ENCODE measurements at places on chromosomes 2 and 18. TPM values are rescaled to one million over a fixed set of nuclear protein-coding genes. Genes with fewer than 3 reads are reported as not detected.
A peak's percentile ranks its signal among the peaks of the same experiment; 100 is the strongest.

The SPATA3 gene
- total RNA-seq: not detected

The CTLA4 gene
- total RNA-seq: 0.64 TPM

The CREG2 gene
- total RNA-seq: under 0.01 TPM

The CTAGE1 gene
- not detected for total RNA-seq

The DCDC2C gene
- total RNA-seq: 0.48 TPM

The SFTPB gene
- 3.7 TPM for total RNA-seq

The OTOF gene
- 0.32 TPM for total RNA-seq

DNA sequence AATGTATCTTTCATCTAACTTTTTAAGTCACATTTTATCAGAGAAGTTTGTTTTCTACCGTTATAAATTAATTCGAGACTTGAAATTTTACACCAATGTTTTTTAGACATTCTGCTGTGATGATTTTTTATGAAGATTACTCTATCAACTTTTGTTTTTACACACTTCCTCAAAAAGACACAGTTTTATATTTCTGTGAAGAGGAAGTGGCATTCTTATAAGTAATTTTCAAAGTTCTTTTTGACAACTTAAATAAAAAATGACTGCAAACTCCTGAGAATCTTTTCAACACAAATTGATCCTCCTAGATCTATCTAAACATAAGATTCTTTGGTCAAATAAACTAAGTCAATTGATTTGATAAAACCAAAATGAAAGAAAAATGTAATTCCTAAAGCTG lies 13.7 kb downstream of the ANKRD44 start:
- no peak overlapping the region for H3K27ac ChIP-seq
- DNase-seq: no peak
- H3K27me3 ChIP-seq: no peaks in the 10 kb centered on the region
- H3K4me1 ChIP-seq: no peaks in the 10 kb centered on the region

DNA sequence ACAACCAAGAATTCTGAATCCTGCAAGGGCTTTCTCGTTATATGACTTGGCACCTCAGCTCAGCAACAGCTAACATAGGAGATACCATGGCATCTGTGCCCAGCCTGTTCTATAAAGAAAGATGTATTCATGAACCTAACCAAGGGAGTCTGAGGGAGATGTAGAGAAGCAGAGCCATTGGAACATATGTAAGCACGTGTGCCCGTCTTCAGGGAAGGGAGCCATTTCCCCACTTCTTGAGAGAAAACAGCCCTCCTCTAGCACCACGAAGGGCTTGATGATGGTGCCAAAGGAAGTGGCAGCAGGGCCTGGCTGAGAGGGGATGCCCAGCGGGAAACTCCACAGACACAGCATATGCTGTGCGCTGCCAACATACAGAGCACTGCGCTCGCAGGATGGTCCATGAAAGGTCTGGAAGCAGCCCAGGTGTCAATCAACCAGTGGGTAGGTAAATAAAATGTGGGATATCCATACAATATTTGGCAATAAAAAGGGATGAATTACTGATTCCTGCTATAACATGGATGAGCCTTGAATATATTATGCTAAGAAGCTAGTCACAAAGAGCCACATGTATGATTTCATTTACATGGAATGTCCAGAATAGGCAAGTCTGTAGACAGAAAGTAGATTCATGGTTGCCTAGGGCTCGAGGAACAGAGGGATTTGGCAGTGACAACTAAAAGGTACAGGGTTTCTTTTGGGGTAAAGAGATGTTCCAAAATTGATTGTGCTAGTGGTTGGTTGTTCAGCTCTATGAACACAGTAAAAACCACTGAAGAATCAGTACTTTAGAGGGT lies 16.1 kb downstream of the TMEM247 start:
- no peaks in the 10 kb centered on the region for H3K27me3 ChIP-seq
- H3K36me3 ChIP-seq: no peaks in the 10 kb centered on the region
- H3K4me3 ChIP-seq: no peak overlapping the region
- no peak for DNase-seq
- H3K27ac ChIP-seq: no peak overlapping the region
- no peaks in the 10 kb centered on the region for H3K4me1 ChIP-seq

- H3K36me3 ChIP-seq: no peaks in the 10 kb centered on the region
- H3K4me1 ChIP-seq: no peaks in the 10 kb centered on the region
- no peaks in the 10 kb centered on the region for H3K27me3 ChIP-seq
- no peak overlapping the region for H3K4me3 ChIP-seq
Measured at GRCh38 chr2:14756122-14756541, 123.6 kb downstream of the LRATD1 start.

DNA sequence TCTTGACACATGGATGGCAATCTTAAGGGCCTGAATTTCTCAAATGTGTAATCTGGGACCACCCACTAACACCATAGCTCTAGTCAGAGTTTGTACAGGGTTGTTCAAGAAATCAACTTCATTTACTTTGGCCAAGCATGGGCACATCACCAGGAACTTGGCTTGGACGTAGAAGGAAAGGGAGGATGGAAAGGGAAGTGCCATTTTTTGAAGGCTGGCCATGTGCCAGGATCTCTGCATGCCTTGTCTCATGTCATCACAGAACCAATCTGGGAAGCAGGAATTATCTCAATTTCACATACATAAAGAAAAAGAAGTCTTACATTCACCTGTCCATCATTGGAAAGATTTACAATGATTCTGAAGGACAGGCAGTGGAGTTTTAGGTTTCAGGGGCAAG lies 128.1 kb downstream of the ANTXR1 start:
- peak overlapping the region; percentile 48 for H3K27ac ChIP-seq
- no peak overlapping the region for H3K4me3 ChIP-seq
- no peaks in the 10 kb centered on the region for H3K36me3 ChIP-seq
- DNase-seq: no peak
- no peaks in the 10 kb centered on the region for H3K27me3 ChIP-seq

GRCh38 chr2:26356111-26356510 lies 9.5 kb upstream of the ADGRF3 start:
- no peaks in the 10 kb centered on the region for H3K36me3 ChIP-seq
- no peak overlapping the region for H3K4me3 ChIP-seq
- H3K4me1 ChIP-seq: no peaks in the 10 kb centered on the region
- no peak for DNase-seq
- H3K27me3 ChIP-seq: no peaks in the 10 kb centered on the region
- no peak overlapping the region for H3K27ac ChIP-seq

DNA sequence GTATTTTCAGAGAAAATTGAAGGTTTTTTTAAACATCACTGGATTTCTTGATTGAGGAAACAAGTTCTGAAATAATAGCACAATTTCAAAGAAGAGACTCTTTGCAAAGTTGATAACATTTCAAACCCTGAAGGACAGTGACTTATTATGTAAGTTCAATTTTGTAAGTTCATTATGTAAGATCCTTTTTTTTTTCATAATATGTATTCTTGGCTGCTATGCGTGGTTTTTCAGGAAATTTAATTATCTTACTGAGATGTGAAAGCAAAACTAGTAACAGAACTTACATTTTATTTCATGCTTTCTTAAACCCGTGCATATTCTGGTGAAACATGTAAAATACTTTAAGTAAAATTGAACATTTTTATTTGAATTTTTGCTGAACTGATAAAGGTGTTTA lies 65.4 kb downstream of the RIF1 start:
- no peaks in the 10 kb centered on the region for H3K27me3 ChIP-seq
- DNase-seq: no peak
- no peak overlapping the region for H3K4me3 ChIP-seq
- no peaks in the 10 kb centered on the region for H3K4me1 ChIP-seq
- no peak overlapping the region for H3K27ac ChIP-seq

DNA sequence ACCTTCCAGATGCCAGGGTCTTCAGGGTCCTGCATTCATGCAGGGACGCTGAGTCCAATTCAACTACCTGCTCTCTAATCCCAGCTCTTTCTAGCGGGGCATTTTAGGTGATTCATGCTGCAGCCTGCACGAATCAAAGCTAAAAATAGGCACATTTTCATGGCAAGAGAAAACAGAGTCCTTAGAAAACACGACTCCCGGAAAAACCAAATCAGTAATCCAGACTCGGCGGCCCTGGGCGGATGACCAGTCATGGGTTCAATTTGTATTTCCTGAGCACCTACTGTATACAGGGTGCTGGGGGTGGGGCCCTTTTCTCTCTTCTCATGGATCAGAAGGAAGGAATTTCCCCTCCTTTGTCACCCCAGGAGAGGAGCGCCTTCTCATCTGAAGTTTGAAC lies 64.4 kb downstream of the LONRF2 start:
- no peak for DNase-seq
- H3K36me3 ChIP-seq: no peaks in the 10 kb centered on the region
- H3K27ac ChIP-seq: no peak overlapping the region
- no peak overlapping the region for H3K4me3 ChIP-seq
- no peaks in the 10 kb centered on the region for H3K4me1 ChIP-seq

- DNase-seq: no peak
- no peak overlapping the region for H3K4me3 ChIP-seq
- H3K36me3 ChIP-seq: no peaks in the 10 kb centered on the region
Measured at GRCh38 chr2:240704651-240705050, 13.0 kb downstream of the AQP12A start.

DNA sequence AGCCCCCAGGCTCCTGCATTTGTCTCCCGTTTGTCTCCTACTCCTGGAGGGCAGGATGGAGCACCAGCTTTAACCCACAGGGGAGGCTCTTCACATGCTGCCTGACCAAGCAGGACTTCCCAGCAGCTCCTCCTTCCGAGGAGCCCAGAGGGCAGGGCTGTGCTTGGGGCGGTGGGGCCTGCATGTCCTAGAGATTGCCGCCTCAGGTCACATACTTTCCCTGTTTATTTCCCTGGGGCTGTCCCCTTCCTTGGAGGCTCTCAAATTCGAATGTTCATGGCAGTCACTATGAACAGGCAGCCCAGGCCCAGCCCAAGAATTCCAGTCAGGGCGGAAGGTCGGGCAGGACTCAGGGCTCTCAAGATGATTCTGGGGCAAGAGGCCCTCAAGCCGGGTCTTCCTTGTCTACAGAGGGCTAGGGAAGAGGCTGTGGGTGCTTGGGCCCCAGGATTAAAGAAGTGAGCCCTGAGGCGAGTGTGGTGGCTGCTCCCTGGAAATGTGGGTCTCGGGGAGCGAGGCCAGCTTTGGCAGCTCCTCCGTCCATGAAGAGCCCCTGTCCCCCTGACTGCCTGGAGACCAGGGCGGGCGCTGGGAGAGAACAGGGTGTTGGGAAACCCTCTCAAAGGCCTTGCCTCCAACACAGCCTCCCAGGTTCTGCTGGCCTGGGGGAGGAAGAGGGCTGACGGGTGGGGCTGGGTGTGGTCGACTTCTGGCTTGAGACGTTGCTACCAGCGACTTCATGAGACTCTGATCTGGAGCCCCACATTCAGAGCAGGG lies 48.9 kb upstream of the HPCAL1 start:
- no peaks in the 10 kb centered on the region for H3K4me1 ChIP-seq
- H3K4me3 ChIP-seq: no peak overlapping the region
- no peaks in the 10 kb centered on the region for H3K27me3 ChIP-seq
- no peak for DNase-seq
- H3K36me3 ChIP-seq: no peaks in the 10 kb centered on the region

- H3K27me3 ChIP-seq: no peaks in the 10 kb centered on the region
Measured at GRCh38 chr2:109133746-109134145, 4.7 kb downstream of the SH3RF3 start.

DNA sequence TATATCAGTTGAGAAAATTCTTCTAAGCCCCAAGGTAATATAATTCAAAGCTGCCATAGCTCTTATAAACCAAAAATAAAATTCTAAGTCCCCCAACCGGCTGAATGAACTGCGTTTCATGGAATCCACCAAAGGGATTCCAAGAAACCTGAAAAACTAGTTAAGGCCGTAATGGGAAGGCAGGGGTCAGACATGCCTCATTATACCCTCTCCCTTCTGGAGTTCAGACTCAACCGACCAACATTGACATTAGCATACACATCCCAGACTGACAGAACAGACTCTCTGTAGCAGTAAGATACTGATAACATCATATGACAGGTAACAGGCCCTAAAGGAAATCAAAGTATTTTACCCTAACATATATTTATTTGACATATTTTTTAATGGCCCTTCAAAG lies 31.4 kb upstream of the PHLPP1 start:
- H3K4me1 ChIP-seq: no peaks in the 10 kb centered on the region
- no peaks in the 10 kb centered on the region for H3K27me3 ChIP-seq
- H3K4me3 ChIP-seq: no peak overlapping the region
- no peak overlapping the region for H3K27ac ChIP-seq
- H3K36me3 ChIP-seq: no peaks in the 10 kb centered on the region

DNA sequence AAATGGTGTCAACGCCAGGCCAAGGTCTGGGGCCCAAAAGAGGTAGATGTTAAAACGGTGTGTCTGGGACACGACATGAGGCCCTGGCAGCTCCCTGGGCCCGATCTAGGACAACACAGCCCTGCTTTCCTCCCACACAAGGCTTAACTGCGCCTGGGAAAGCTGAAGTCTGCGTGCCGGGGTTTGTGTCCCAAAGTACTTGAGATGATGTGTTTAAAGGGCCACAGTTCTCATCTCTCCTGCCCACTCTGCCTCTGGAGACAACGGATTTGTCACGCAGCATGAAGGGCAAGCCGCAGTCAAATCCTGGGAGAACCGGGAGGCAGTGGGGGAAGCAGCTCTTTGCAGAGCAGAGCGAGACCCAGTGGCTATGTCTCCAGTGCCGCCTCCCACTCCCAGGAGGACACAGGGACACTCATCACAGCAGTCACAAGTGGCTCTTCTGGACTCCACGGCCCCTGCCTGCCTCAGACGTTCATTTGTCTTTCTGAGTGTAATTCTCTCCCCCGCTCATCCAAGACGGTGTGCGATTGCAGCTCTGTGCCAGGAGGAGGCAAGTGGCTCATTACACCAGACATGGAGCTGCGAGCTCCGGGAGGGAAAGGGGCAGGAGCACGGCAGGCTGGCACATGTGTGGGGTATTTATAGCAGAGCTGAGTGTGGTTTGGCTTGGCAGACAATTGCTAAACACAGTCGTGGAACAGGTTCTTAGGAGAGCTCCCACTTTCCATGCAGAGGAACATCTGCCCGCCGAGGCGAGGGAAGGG lies 57.7 kb upstream of the SEMA4C start:
- peak; percentile 77 for DNase-seq
- H3K4me1 ChIP-seq: peaks cover 9% of the 10 kb centered on the region
- H3K36me3 ChIP-seq: no peaks in the 10 kb centered on the region

- no peak for DNase-seq
- no peak overlapping the region for H3K4me3 ChIP-seq
- H3K27me3 ChIP-seq: no peaks in the 10 kb centered on the region
- H3K36me3 ChIP-seq: no peaks in the 10 kb centered on the region
Measured at GRCh38 chr2:141641462-141641861, 489.4 kb downstream of the LRP1B start.

DNA sequence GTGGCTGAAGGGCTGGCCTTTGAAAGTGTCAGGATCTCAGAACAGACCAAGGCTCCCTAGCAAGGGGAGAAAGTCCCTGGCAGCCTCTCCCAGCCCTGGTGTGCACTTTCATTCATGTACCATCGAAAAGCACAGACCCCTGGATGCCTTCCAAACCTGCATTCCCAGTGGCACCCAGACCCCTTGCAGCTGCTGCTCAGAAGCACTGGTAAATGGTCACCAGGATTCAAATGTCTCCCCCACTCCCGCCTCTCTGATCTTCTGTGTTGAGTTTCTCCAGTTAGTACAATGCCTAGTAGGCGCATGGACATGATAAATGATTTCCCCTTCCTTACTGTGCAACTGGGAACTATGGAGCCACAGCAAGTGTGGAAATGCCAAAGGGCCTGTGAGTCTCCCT lies 180.0 kb downstream of the GLI2 start:
- H3K4me1 ChIP-seq: peaks cover 10% of the 10 kb centered on the region
- no peak for DNase-seq
- no peak overlapping the region for H3K4me3 ChIP-seq
- H3K27me3 ChIP-seq: no peaks in the 10 kb centered on the region
- no peaks in the 10 kb centered on the region for H3K36me3 ChIP-seq
- H3K27ac ChIP-seq: peak overlapping the region; percentile 9

GRCh38 chr2:12463189-12463588 lies 253.5 kb upstream of the TRIB2 start:
- H3K4me3 ChIP-seq: no peak overlapping the region
- no peaks in the 10 kb centered on the region for H3K27me3 ChIP-seq
- no peak for DNase-seq
- no peak overlapping the region for H3K27ac ChIP-seq
- H3K36me3 ChIP-seq: no peaks in the 10 kb centered on the region

All from breast epithelium (tissue), 4 donors.